ENCODE measurements at places on chromosomes 4 and X. TPM values are rescaled to one million over a fixed set of nuclear protein-coding genes. Genes with fewer than 3 reads are reported as not detected.

- no peak overlapping the region for H3K27ac ChIP-seq
- H3K4me1 ChIP-seq: peaks cover 6% of the 10 kb centered on the region
- peaks cover 19% of the 10 kb centered on the region for H3K27me3 ChIP-seq
- no peak for DNase-seq
- no peak overlapping the region for H3K4me3 ChIP-seq
Measured at GRCh38 chr4:185589067-185589836, 53.9 kb upstream of the PDLIM3 start.

GRCh38 chr4:101540336-101540735, 193.0 kb upstream of the PPP3CA start:
- no peaks in the 10 kb centered on the region for H3K36me3 ChIP-seq
- H3K27me3 ChIP-seq: no peaks in the 10 kb centered on the region
- H3K27ac ChIP-seq: no peak overlapping the region
- no peak overlapping the region for H3K4me3 ChIP-seq

DNA sequence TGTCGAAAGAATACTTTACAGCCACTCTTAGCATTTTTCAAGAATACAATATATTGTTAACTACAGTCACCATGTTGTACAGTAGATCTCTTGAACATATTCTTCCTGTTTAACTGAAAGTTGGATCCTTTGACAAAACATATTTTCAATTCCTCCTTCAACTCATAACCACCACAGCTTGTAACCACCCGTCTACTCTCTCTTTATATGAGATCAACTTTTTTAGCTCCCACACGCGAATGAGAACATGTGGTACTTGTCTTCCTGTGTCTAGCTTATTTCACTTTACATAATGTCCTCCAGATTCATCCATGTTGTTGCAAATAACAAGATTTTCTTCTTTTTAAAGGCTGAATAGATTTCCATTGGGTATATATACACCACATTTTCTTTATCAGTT, 338.3 kb upstream of the IGFBP7 start:
- no peaks in the 10 kb centered on the region for H3K27me3 ChIP-seq
- H3K4me3 ChIP-seq: no peak overlapping the region
- DNase-seq: no peak
- no peaks in the 10 kb centered on the region for H3K4me1 ChIP-seq
- no peaks in the 10 kb centered on the region for H3K36me3 ChIP-seq
- no peak overlapping the region for H3K27ac ChIP-seq

PPP1R3F gene
- 3.2 TPM for total RNA-seq

NAA10 gene
- total RNA-seq: 41.3 TPM

TMEM131L gene
- 40.9 TPM for total RNA-seq

- no peak overlapping the region for H3K4me3 ChIP-seq
- no peak overlapping the region for H3K27ac ChIP-seq
- no peaks in the 10 kb centered on the region for H3K36me3 ChIP-seq
- H3K27me3 ChIP-seq: no peaks in the 10 kb centered on the region
Measured at GRCh38 chrX:114626323-114626722, 42.4 kb downstream of the HTR2C start.

DNA sequence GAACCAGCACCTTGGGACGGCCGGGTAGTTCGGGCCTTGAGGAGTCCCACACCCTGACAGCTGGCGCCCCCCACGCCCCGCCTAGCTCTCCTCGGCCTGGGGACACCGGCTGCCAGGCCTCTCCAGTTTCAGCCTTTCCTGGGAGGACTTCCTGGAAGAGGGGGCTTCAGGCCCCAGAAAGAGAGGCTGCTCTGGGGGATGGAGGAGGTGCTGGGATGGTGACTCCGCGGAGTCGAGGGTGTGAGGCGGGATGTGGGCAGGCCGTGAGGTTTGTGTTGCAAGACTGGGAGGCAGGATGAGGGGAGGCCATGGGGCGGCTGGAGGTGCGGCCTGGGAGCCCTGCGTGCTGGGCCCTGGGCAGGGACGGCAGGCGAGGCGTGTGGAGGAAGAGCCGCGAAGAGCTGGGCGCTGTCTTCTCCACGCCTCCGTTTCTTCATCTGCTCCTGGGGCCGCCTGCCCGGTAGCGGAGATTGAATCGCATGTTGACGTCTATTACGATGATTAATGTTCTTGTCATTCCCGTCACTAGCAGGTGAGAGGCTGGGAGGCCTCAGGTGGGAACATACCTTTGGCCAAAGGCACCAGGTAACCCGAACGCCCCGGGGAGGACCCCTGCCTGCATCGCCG, 918 bp upstream of the FGFRL1 start:
- H3K4me3 ChIP-seq: no peak overlapping the region
- peaks cover 81% of the 10 kb centered on the region for H3K27me3 ChIP-seq
- H3K4me1 ChIP-seq: peaks cover 23% of the 10 kb centered on the region
- no peaks in the 10 kb centered on the region for H3K36me3 ChIP-seq
- H3K27ac ChIP-seq: peak overlapping the region; percentile 71
- DNase-seq: no peak

SLC10A6 gene
- total RNA-seq: 0.05 TPM

- H3K27ac ChIP-seq: no peak overlapping the region
- DNase-seq: no peak
- no peaks in the 10 kb centered on the region for H3K36me3 ChIP-seq
Measured at GRCh38 chrX:3940000-3940610, 226.7 kb upstream of the PRKX start.

DNA sequence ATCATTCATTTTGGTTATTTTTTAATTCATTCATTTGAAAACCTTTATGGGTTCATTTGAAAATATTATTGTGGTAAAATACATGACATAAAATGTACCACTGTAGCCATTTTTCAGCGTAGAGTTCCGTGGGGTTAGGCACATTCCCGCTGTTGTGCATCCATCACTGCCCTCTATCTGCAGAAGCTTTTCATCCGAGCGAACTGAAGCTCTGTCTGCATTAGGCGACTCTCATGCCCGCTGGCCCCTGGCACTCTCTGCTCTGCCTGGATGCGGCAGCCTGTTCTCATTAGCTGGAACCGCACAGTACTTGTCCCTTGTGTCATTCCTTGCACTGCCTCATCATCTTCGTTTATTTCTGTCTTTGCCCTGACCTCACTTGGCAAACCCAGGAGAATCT, 17.5 kb downstream of the CFAP99 start:
- peaks cover under 1% of the 10 kb centered on the region for H3K4me1 ChIP-seq
- DNase-seq: no peak
- H3K27ac ChIP-seq: no peak overlapping the region

DNA sequence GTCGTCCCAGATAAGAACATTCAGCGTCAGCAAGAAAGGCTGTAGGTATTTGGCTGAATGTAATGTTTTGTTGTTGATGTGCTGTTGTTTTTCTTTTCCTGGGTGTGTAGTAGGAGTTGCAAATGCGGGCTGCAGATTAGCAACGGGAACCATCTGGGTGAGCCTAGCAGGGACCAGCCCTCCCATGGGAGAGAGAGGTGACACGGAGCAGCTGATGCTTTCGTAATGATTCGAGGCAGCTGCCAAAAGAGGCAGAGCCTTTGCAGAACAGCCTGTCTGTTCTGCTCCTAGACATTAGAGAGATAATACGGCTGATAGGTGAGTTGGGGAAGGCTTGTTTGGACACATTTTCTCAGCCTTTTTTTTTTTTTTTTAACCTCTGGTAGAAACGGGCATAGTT, 25.3 kb downstream of the ARSF start:
- no peak for DNase-seq
- H3K27ac ChIP-seq: no peak overlapping the region
- no peaks in the 10 kb centered on the region for H3K36me3 ChIP-seq
- H3K4me1 ChIP-seq: no peaks in the 10 kb centered on the region

CENPVL1 gene
- total RNA-seq: 0.24 TPM

GRCh38 chrX:110568441-110568840, 209.8 kb downstream of the RTL9 start:
- H3K27ac ChIP-seq: no peak overlapping the region
- no peak for DNase-seq
- H3K4me1 ChIP-seq: no peaks in the 10 kb centered on the region
- H3K27me3 ChIP-seq: no peaks in the 10 kb centered on the region
- H3K4me3 ChIP-seq: no peak overlapping the region

USP11 gene
- total RNA-seq: 26.7 TPM

DNA sequence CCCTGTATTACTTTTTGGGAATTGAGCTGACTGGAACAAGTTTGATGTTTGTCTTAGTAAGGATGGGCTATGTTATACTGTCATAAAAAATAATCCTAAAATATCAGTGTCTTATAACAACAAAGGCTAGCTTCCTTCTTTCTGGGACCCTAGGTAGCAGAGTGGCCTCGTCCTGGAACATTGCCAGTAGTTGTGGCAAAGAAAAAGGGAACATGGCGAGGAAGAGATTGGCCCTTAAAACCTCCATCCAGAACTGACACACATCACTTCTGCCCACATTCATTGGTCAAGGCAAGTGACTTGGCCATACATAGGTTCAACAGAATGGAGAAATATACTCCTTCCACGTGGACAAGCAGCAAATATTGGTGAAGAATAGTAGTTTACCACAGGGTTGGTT, 287.9 kb downstream of the PPP1R2C start:
- H3K27ac ChIP-seq: no peak overlapping the region
- no peaks in the 10 kb centered on the region for H3K27me3 ChIP-seq
- H3K36me3 ChIP-seq: no peaks in the 10 kb centered on the region
- no peak overlapping the region for H3K4me3 ChIP-seq

DNA sequence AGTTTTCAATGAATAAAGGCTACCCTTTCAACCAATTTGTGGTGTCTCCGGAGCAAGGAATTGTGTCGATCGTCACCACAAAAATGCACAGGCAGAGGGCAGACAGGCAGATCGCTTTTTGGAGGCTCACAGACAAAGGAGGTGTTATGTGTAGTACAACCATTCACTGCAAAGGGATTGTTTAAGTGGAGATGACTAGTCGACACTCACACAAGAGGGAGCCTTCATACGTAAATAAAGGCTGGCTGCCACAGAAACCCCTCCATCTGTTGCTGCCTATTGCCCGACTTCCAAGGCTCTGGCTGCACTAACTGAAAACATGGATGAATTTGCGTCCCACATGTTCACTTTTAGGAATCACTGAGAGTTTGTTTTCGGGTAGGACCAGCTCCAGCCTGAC, 281.1 kb downstream of the NKX6-1 start:
- H3K4me1 ChIP-seq: no peaks in the 10 kb centered on the region
- no peak overlapping the region for H3K4me3 ChIP-seq
- H3K36me3 ChIP-seq: no peaks in the 10 kb centered on the region
- no peaks in the 10 kb centered on the region for H3K27me3 ChIP-seq

- H3K27ac ChIP-seq: no peak overlapping the region
- H3K4me1 ChIP-seq: no peaks in the 10 kb centered on the region
- no peak overlapping the region for H3K4me3 ChIP-seq
- no peak for DNase-seq
Measured at GRCh38 chr4:175325230-175325629, 407.1 kb downstream of the ADAM29 start.

SHISA3 gene
- total RNA-seq: 0.28 TPM

- H3K4me3 ChIP-seq: no peak overlapping the region
- H3K27me3 ChIP-seq: no peaks in the 10 kb centered on the region
- H3K4me1 ChIP-seq: no peaks in the 10 kb centered on the region
- H3K27ac ChIP-seq: no peak overlapping the region
Measured at GRCh38 chrX:152725409-152725808, 8.1 kb downstream of the CSAG1 start.

PWWP3B gene
- 0.24 TPM for total RNA-seq

UBA6 gene
- total RNA-seq: 53.5 TPM

DNA sequence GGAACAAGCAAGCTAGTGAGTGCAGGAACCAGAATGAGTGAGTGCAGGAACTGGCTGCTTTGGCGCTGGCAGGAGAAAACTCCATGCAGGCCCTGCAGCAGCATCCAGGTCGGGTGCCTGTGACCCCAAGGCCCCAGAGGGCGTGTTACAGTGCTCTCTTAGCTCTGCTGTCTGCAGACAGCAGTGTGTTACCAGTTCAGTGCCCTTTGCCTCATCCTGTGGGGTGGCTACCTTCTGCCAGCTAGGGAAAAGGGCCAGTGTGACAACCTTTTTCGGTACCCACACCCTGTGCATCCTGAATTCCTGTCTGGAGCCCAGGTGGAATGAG, 202.3 kb upstream of the SMIM31 start:
- DNase-seq: no peak
- no peaks in the 10 kb centered on the region for H3K36me3 ChIP-seq
- H3K27ac ChIP-seq: no peak overlapping the region
- no peaks in the 10 kb centered on the region for H3K27me3 ChIP-seq

DNA sequence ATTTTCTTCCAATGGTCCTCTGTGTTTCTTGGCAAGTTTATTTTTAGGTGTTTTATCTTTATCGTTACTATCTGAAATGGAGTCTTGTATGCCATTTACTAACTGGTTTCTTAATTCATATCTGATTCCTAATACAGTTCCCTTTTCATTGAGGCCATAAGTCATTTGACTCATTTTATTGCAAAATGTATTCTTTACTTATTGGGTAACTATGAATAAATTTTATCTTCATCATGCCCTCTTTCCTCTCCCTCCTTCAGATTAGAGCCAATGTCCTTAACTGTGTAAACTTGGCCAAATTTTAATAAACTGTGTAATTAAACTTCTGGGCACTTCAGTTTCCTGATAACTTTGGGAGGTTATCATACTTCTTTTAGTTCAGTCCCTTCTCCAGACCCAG, 19.3 kb upstream of the MSMO1 start:
- H3K4me3 ChIP-seq: no peak overlapping the region
- no peaks in the 10 kb centered on the region for H3K27me3 ChIP-seq
- peaks cover 4% of the 10 kb centered on the region for H3K36me3 ChIP-seq
- DNase-seq: no peak
- H3K27ac ChIP-seq: no peak overlapping the region

CT45A10 gene
- not detected for total RNA-seq

AWAT2 gene
- total RNA-seq: 0.05 TPM

- H3K4me3 ChIP-seq: no peak overlapping the region
- H3K4me1 ChIP-seq: peaks cover 22% of the 10 kb centered on the region
- H3K27me3 ChIP-seq: no peaks in the 10 kb centered on the region
- no peak overlapping the region for H3K27ac ChIP-seq
- peaks cover 21% of the 10 kb centered on the region for H3K36me3 ChIP-seq
Measured at GRCh38 chr4:108204518-108204917, 35.8 kb upstream of the LEF1 start.

LAMP2 gene
- total RNA-seq: 77.8 TPM

UTP14A gene
- 22.7 TPM for total RNA-seq

MAGEA1 gene
- not detected for total RNA-seq

HPGD gene
- total RNA-seq: 51.6 TPM

NUDT10 gene
- total RNA-seq: 0.85 TPM

GRCh38 chrX:136555694-136556093, 23.7 kb downstream of the VGLL1 start:
- H3K4me1 ChIP-seq: no peaks in the 10 kb centered on the region
- no peaks in the 10 kb centered on the region for H3K27me3 ChIP-seq
- no peak overlapping the region for H3K27ac ChIP-seq
- H3K4me3 ChIP-seq: no peak overlapping the region
- no peak for DNase-seq

GRCh38 chrX:154734061-154734781, 16.7 kb downstream of the GAB3 start:
- peaks cover 74% of the 10 kb centered on the region for H3K4me1 ChIP-seq
- peak overlapping the region; percentile 44 for H3K27ac ChIP-seq
- peak; percentile 78 for DNase-seq
- H3K36me3 ChIP-seq: no peaks in the 10 kb centered on the region
- no peak overlapping the region for H3K4me3 ChIP-seq

- no peak overlapping the region for H3K27ac ChIP-seq
- no peak overlapping the region for H3K4me3 ChIP-seq
- no peaks in the 10 kb centered on the region for H3K36me3 ChIP-seq
- DNase-seq: no peak
Measured at GRCh38 chr4:176478076-176478475, 158.3 kb downstream of the SPCS3 start.
